Stimulated activated naive CD8-positive, alpha-beta T cell treated with anti-CD3 and anti-CD28 coated beads, Interleukin-15, Interleukin-2, amounts not matched to agents 100 U/mL and 50 U/mL, for 24 hours (primary cell): ENCODE measurements at places on chromosomes 7 and 10.

- DNase-seq: no peak
Observed at GRCh38 chr10:115030483-115031200, 62.5 kb upstream of the ATRNL1 start.

DNA sequence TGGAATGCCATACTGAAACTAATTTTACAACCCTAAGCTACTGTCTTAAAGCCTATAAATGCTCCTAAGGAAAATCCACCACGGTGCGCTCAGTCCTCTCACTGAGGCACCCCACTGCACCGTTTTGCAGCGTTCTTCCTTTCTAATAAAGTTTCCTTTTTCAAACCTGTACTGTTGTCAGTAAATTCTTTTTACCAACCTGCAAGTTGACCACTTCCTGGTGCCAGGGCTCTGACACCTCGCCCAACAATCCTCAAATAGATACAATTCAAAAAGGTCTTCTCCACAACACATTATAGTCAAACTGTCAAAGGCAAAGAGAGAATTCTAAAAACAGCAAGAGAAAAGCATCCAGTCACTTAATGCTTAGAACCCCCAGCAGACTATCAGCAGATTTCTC lies 42.8 kb downstream of the HERPUD2 start:
- peak; percentile 43 for DNase-seq

DNA sequence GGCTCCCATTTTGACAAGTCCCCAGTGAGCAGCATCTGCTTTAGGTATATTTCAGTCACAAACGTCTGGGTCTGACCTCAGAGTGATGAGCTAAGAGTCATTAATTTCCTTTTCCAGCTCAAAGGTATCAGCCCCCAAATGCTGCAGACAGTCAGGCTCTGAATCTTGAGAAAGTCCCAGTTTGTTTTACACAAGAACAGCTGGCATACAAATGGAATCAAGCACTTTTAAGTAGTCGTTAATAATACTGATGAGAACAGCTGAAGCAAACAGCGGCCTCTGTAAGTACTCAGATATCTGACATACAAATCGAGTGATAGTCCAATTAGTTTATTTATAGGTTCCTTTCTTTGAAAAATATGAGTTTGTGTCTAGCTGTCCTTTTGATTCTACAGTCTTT lies 49.4 kb upstream of the MSRB2 start:
- no peak for DNase-seq

DNA sequence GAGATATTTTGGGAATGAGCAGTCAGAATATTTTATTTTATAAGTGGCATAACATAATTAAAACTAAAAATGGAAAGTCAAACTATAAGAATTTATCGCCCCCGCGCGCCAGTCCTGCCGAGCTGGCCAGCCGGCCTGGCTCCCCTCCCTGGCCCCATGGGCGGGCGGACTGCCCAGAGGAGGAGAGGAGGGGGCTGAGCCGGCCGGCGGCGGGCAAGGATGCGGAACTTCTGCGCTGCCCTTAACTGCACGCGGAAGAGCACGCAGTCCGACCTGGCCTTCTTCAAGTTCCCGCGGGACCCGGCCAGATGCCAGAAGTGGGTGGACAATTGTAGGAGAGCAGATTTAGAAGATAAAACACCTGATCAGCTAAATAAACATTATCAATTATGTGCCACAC lies 96.8 kb downstream of the DKK1 start:
- DNase-seq: no peak

DNA sequence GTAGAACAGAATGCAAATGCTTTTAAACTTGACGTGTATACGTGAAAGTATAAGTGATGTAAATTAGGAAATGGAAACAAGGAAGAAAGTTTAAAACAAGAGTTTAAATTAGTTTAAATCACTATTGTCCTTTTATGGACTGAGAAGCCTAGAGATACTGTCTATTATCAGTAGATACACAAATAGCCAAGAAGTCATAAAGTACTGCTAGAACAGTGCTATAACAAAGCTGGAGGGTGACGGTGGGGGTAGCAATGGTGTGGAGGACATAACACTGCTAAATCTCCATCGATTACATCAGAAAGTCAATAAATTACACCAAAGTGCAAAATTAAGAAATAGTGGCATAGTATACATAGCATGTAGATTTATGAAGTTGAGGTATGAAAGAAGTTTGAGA lies 50.1 kb upstream of the CAV2 start:
- DNase-seq: no peak

GRCh38 chr10:76921383-76922010 lies 716.1 kb downstream of the KCNMA1 start:
- no peak for DNase-seq

DNA sequence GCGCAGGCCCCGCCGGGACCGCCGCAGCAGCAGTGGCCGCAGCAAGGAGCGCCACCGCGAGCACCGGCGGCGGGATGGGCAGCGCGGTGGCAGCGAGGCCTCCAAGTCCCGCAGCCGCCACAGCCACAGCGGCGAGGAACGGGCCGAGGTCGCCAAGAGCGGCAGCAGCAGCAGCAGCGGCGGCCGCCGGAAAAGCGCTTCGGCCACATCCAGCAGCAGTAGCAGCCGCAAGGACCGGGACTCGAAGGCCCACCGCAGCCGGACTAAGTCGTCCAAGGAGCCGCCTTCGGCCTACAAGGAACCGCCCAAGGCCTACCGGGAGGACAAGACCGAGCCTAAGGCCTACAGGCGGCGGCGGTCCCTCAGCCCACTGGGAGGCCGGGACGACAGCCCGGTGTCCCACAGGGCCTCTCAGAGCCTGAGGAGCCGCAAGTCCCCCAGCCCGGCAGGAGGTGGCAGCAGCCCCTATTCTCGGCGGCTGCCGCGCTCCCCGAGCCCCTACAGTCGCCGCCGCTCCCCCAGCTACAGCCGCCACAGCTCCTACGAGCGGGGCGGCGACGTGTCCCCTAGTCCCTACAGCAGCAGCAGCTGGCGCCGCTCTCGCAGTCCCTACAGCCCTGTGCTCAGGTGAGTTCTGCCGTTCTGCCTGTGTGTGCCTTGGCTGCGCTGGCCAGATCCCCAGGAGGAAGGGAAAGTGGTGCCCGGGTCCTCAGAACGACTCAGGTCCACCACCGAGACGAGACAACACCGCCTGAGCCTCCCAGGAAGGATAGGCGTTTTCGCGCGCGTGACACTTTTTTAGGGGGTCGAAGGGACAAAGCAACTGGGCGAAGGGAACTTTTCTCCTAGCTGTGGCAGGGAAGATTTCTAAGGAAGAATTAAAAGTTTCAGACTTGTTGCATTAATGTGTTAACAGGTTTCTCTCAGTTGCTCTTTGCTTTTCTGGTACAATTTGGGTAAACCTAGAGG lies 1.5 kb downstream of the CDK13 start:
- DNase-seq: peak; percentile 76

DNA sequence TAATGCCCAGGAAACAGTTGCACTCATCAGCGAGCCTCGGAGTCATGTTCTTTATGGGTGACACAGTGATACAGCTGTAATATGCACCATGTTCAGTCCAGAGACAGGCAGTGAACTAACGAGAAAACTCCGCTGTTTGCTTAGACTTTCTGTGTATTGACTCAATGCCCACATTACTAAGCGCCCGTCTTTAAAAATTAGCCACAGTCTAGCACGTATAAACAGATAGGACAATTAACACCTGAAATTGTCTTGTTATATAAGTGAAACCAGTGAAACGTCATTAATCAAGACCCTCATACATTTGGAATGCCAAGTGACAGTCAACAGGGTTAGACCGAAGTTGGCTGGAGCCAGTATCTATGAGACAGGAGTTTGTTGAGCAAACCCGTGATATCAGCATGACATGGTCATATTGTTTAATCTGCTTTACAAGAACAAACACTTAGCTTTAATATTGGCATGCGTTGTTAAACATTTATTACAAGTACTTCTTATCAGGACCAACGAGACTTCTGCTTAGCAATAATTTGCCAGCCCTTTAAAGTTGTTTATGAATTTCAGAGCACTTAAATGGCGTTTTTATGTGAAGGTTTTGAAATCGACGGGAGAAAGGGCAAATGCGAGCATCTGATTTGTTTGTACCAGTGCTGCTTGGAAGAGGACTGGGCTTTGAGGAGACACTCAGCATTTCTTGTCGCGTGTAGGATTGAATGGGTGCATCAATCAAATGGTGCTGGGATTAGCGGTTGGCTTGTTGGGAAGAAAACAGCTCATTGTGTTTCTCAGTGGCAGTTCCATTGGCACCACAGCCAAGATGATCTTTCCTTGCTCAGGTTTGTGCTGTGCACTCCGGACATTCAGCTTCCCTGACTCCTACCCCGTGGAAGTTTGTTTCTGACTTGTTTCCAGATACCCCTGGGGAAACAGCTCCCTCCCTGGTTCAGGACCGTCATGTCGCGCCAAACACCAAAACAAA lies 56.3 kb downstream of the CAMK1D start:
- DNase-seq: no peak

- DNase-seq: no peak
Observed at GRCh38 chr7:127865466-127865865, 165.8 kb downstream of the LRRC4 start.
